ENCODE measurements at places on chromosomes 11 and 22. TPM values are rescaled to one million over a fixed set of nuclear protein-coding genes. Genes with fewer than 3 reads are reported as not detected.

Gene CCDC81
- under 0.01 TPM for total RNA-seq

Gene UQCR10
- 133 TPM for total RNA-seq

Gene CEP126
- 1.1 TPM for total RNA-seq

Gene PNPLA5
- total RNA-seq, result not detected

Gene TLCD5
- total RNA-seq, result 4.7 TPM

Gene ROBO4
- total RNA-seq, result 0.53 TPM

All from smooth muscle cell of the coronary artery (primary cell).